Thoracic aorta (tissue), 2 donors: ENCODE measurements at places on chromosomes 13 and 19. TPM values are rescaled to one million over a fixed set of nuclear protein-coding genes. Genes with fewer than 3 reads are reported as not detected.

DNA sequence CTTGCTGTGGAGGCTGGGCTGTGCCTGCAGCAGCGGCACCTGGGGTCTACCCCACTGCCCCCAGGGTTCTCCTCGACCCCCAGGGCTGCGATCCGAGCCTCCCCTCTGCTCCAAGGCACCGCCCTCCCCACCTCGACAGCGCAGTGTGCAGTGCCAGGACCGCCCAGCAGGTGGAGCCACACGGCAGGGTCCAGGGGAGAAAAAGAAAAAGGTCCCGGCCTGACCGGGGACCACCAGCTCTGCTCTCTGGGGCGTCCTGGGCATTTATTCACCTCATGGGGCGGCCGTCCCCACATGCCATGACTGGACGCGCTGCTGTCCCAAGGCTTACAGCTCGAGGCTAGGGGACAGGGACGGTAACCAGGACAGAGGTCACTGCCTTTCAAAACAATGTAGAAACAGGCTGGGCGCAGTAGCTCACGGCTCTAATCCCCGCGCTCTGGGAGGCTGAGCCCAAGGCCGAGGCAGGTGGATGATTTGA, 10.6 kb downstream of the REXO1 start:
- H3K27me3 ChIP-seq, result no peaks in the 10 kb centered on the region
- DNase-seq, result no peak
- H3K36me3 ChIP-seq, result peaks cover 3% of the 10 kb centered on the region
- no peak overlapping the region for H3K4me3 ChIP-seq

- H3K36me3 ChIP-seq, result no peaks in the 10 kb centered on the region
- peak overlapping the region; percentile 87 for H3K4me3 ChIP-seq
- peak overlapping the region; percentile 66 for H3K27ac ChIP-seq
- no peaks in the 10 kb centered on the region for H3K27me3 ChIP-seq
Observed at GRCh38 chr19:343941-344624, 513 bp downstream of the MIER2 start.

DNA sequence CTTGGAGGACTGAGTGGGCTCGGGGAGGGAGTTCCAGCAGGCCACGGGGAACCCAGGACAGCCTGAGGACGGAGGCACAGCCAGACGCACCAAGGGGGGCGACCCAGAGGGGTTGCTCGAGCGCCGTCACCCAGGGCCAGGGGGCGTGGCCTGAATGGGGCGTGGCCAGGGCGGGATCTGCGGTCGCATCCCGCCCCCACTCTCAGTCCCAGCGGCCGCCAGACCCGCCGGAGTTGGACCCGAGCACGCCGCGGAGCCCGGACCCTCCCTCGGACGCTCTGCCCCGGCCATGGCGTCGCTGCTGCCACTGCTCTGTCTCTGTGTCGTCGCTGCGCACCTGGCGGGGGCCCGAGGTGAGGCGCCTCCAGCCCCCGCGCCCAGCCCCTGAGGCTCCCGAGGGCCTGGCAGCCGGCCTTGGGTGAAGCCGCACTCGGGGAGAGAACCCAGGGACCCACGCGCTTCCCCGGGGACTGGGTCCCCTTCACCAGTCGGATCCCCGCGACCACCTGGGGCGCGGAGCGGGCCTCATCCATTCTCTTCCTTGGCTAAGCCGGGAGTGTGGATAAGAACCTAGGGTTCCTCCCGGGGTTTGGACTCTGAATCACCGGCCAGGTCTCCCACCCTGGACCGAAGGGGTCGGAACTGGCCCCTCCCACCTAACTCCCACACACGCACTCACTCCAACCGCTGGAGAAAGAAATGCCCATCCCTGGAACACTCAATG, at the start of gene CILP2:
TSS of gene CILP2 (plus strand) at position 205 of the 724 bp plus-strand sequence. CDS start at position 290, 85 bp downstream.
- H3K27me3 ChIP-seq, result no peaks in the 10 kb centered on the region
- H3K36me3 ChIP-seq, result no peaks in the 10 kb centered on the region
- no peak for DNase-seq
- H3K4me1 ChIP-seq, result peaks cover 32% of the 10 kb centered on the region

GRCh38 chr13:113555141-113555540, 29.4 kb upstream of the TFDP1 start:
- DNase-seq, result no peak
- H3K4me1 ChIP-seq, result no peaks in the 10 kb centered on the region
- no peak overlapping the region for H3K27ac ChIP-seq
- H3K36me3 ChIP-seq, result peaks cover 19% of the 10 kb centered on the region
- H3K27me3 ChIP-seq, result no peaks in the 10 kb centered on the region

The ZNF382 gene
- total RNA-seq, result 8.7 TPM
